Right kidney (tissue), 9 donors: ENCODE measurements at places on chromosomes 5 and 9.

DNA sequence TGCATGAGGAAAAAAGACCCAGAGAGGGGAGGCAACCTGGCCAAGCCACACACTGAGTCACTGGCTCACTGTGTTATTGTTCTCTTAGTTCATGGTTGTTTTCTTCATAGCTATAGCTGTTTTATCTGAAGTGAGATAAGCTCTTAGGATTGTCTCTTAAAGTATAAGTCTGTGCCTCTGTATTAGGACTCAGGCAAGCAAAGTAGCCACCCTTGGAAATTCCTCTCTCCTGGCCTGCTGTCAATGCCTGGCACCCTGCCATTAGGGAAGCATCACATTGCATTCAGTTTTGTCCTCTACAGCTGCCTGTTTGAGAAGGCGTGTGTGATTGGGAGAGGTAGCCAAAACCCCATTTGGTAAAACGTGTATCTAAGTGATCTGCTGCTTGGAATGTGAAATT, 147.4 kb upstream of the GLRA1 start:
- DNase-seq: no peak

- no peak for DNase-seq
Observed at GRCh38 chr9:77769246-77769645, 121.1 kb upstream of the GNA14 start.

DNA sequence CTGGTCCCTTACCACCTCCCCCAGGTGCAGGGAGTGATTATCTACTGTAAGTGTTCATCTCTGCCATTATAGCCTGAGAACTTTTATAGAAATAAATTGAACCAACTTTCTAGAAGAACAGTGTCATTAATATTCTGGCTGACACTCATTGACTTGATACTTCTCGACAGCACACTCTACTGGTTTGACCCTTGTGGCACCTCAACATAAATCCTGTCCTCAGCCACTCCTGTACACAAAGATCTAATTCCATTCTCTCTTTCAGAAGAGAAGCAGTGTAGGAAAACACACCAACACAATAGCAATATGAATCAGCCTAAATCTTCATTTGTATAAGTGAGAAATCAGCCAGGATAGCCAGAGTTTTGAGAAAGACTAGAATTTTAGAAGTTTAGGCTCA, 417.7 kb downstream of the TAF11L14 start:
- no peak for DNase-seq

GRCh38 chr5:115888027-115888426, 46.3 kb downstream of the AP3S1 start:
- DNase-seq: no peak

DNA sequence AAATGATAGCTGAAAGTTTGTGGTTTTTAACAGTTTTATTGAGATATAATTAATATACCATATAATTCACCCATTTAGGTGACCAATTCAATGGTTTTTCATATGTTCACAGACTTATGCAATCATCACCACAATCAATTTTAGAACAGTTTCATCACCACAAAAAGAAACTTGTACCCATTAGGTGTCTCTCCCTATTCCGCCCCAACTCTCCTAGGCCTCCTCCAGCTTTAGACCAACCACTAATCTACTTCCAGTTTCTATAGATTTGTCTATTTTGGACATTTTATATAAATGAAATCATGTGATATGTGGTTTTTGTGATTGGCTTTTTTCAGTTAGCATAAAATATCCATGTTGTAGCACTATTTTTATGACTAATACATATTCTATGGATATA, 38.6 kb downstream of the YTHDC2 start:
- no peak for DNase-seq

DNA sequence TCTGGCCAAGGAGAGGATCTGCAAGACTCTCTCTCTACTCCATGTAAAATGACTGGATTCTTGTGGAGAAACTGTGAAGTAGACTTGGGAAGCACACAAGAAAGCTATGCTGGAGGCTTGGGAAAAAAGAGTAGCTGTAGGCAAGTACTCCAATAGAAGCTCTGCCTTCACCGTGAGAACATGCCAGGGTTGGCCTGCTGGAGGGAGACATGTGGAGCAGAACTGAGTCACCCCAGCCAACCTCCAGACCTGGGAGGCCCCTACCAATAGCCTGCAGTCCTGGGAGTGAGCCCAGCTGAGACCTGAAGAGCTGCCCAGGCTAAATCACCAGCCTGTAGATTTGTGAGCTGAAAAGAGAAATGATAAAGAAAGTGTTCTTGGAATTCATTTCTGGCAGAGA, 66.6 kb downstream of the DEPDC1B start:
- DNase-seq: no peak

DNA sequence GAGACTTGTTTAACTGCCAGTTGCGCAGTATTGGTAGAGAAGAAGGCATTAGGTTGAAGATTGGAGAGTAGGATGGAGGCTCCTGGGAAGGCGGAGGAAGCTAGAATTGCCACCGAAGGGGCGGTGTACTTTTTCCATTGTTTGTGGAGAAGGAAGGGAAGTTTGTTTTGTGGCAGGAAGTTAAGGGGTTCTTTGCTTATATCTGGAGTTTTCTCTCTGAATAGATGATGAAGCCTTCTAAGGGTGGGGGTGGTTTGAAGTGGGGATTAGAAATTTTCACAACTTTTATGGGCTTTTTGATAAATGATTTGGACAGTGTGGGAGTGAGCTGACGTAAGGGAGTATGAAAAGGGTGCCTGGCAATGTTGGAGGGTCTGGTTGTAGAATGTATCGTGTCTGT, 59.3 kb downstream of the SNX30 start:
- DNase-seq: no peak

DNA sequence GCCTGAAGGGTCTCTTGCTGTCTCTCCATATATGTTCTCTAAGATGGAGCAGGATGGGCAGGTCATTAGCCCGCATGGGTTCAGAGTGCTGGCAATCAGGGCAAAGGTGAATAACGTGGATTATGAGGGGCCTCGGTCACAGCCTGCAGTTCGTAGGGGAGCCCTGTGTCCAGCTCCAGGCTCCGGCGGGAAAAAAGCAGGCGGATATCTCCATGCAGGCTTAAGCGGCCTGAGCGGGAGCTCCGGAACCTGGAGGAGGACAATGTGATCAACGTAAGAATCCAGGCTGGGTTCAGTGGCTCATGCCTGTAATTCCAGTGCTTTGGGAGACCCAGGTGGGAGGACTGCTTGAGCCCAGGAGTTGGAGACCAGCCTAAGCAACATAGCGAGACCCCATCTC, 2.2 kb upstream of the STOML2 start:
- no peak for DNase-seq

GRCh38 chr5:151240924-151241635, 11.9 kb upstream of the GM2A start:
- no peak for DNase-seq

GRCh38 chr9:136036050-136036449, 59.0 kb downstream of the NACC2 start:
- DNase-seq: no peak

DNA sequence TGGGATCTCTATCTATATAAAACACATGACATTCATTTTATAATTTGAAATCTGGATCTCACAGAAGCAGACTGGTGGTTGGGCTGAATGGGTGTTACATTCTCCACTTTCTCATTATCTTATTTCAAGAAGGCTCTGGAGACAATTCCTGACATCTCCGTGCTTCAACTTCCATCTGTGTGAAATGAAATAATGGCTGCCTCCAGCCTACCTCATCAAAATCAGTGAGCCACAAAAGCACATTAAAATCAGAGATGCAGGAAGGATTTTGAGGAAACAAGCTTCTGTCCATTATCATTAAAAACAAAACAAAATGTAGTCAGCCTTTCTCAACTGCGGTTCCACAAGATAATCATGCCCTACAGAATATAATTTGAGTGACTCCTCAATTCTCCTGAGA, 958.3 kb upstream of the DMAC1 start:
- no peak for DNase-seq

GRCh38 chr5:85621668-85622067, 996.1 kb upstream of the COX7C start:
- DNase-seq: no peak

- DNase-seq: no peak
Observed at GRCh38 chr9:5578018-5578697, 50.7 kb upstream of the RIC1 start.

GRCh38 chr5:54083851-54084250, 226.5 kb downstream of the ARL15 start:
- DNase-seq: no peak

DNA sequence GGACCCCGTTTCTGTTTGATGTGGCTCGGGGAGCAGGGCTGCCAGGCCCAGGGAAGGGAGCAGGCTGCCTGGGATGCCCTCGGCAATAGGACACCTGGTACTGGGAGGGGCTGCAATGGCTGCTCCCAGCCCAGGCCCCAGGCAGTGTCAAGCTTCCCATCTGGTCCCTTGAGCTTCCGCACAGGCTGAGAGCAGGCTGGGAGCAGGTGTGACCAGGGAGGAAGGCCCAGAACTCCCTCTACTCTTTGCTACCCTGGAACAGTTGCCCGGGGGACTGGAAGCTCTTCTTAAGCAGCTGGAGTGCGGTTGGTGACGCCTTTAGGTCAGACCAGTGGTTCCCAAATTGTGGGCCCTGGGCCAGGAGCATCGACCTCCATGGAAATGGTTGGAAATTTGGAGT, 186.9 kb downstream of the GADD45G start:
- no peak for DNase-seq

GRCh38 chr5:43207601-43208000, 15.6 kb downstream of the NIM1K start:
- no peak for DNase-seq

DNA sequence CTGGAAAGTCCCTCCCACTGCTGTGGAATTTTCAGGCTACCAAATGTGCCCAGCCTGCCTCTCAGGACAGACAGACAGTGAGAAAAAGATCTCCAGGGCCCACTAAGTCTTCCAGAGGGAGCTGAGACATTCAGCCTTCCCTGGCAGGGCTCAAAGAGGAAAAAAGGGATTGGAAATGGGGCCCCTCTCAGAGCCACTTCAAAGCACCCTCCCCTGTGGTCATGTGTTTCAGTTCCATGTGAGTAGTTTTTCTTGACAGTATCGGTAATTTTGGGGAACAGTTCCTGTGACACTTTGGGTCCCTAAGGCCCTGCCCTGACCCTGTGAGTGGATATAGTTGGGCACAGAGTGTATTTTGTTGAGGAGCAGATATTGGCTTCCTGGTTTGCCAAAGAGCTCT, 25.0 kb downstream of the LARP1 start:
- DNase-seq: no peak

DNA sequence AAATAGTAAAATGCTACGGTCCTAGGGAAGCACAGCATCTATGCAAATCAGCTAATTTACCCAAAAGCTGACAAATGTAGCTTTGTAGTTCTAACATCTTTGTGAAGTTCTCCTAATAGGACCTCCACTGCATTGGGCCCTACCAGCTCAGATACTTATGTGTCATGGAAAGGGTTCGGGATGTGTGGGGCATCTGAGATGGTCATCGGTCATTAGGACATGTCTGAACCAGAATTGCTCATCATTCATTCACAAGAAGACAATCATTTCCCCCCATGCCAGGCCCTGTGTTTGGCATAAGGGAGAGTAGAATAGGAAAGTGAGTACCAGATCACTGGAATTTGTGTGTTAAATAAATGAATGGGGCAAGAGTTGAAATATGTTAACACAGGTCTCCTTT, 35.7 kb downstream of the PWWP2A start:
- DNase-seq: no peak
